ENCODE measurements at places on chromosomes 13 and 19.

GRCh38 chr13:89113744-89114143 is 1442.6 kb downstream of the SLITRK5 start:
- DNase-seq: no peak

- no peak for DNase-seq
Observed at GRCh38 chr13:32746474-32746873, 160.2 kb downstream of the PDS5B start.

DNA sequence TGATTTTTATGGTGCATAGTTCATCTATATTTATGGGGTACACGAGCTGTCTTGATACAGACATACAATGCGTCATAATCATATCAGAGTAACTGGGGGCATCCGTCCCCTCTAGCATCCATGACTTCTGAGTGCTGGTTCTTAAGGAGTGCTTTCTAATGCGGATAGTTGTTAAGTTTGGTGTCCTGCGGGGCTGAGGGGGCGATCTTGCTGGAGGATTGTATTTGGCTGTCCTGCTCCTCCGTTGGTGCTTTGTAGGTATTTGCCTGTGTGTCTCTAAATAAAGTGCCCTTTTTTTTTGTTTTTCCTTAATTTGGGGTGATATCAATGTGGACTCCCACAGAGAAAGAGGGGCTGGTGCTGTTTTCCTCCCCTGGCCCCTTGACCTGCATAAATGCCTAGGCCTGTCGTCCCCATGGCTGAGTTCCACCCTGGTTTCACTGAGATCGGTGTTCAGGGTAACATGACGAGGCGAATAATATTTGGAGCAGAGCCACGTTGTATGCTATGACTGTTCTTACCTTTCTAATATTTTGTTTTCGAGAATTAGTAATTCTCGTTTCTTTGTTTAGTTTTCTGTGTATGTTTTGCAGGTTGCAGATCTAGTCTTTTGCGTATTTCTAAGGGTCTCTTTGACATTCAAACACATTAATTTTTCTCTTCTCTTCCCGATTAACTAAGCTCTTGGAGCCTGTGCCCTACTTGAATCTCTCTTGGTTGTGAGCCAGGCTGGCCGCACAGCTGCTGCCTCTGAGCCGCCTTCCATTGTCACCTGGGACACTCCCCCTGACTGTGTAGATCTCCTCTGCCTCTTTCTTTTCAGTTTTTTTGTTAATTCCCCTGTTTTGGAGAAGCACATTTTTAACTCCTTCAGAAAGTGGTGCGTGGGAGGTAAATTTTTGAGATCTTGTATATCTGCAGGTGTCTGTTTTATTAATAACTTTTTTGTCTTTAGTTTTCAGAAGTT is 100.3 kb downstream of the ARHGEF7 start:
- DNase-seq: no peak

GRCh38 chr19:47157431-47158321 is 27.0 kb downstream of the SAE1 start:
- DNase-seq: no peak

DNA sequence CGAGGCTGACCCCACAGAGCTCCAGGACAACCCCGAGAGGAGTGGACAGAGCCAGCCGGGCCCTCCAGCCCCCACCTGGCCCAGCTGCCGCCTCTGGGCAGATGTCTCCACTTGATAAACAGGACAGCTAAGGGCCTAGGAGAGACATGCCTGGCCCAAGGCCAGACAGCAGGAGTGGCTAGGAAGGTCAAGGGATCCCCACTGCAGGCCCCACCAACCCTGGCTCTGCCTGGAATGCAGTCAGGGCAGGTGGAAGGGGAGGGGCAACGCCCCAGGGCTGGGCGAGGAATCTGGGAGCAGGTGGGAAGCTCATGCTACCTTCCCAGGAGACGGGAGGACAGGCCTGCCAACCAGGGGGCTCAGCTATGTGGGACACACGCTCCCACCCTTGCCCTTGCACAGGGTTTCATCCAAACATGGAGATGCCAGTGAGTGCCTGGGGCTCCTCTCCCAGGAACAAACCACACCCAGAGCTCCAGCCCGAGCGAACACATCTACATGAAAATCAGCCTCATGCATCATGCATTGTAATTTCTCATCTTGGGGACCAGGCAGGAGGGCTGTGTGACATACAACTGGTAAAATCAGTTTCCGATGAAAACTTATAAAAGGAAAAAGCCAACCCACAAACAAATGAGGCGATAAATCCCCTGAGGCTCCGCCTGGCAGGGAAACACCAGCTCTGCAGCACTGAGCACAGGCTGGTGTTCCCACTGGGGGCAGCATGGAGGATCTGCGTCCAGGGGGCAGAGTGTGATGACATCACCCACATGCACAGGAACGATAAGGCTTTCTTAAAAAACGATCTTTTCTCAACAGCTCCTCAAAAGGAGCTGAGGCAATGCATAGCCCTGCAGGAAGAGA is 25.0 kb downstream of the SH3GL1 start:
- no peak for DNase-seq

DNA sequence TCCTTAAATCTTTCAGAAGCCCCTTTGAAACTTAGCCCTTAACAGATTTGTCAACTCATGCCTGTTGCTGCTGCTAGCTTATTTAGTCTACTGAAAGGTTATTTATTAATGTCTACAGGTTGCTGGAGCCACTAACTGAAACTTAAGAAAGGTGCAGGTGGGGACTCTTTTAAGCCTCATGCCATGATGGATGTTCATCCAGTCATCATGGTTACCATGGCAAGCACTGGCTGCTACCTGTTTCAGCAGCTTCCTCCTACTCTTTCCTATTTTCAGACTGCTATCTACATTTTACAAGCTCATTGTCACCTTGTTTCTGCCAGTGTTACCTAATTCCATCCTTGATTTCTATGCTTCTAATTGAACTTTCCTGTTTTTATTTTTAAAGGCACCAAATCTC is 27.1 kb downstream of the DGKH start:
- no peak for DNase-seq

DNA sequence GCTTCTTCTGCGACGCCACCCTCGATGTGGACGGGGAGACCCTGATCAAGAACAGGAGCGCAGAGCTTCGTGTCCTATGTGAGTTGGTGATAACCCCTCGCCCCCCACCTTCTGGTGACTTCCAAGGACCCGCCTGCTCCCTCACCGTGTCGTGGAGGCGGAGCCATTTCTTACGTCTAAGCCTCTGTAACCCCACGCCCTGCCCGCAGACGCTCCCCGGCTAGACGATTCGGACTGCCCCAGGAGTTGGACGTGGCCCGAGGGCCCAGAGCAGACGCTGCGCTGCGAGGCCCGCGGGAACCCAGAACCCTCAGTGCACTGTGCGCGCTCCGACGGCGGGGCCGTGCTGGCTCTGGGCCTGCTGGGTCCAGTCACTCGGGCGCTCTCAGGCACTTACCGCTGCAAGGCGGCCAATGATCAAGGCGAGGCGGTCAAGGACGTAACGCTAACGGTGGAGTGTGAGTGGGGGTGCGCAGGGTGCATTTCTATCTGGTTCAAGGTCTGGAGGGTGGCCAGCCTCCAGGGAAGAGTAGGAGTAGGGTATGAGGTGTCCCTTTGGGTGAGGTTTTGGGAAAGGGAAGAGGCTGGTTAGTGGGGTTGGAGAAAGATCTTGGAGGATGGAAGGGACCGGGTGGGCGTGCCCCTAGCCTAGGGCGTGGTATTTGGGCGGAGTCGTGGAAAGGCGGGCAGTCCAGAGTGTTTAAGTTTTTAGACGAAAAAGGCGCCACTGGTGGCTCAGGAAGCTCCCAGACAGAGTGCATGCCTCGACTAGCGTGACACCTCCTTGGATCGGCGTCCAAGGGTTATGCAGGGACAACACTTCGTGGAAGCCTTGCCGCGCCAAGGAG is 3.3 kb downstream of the ICAM5 start:
- DNase-seq: no peak

DNA sequence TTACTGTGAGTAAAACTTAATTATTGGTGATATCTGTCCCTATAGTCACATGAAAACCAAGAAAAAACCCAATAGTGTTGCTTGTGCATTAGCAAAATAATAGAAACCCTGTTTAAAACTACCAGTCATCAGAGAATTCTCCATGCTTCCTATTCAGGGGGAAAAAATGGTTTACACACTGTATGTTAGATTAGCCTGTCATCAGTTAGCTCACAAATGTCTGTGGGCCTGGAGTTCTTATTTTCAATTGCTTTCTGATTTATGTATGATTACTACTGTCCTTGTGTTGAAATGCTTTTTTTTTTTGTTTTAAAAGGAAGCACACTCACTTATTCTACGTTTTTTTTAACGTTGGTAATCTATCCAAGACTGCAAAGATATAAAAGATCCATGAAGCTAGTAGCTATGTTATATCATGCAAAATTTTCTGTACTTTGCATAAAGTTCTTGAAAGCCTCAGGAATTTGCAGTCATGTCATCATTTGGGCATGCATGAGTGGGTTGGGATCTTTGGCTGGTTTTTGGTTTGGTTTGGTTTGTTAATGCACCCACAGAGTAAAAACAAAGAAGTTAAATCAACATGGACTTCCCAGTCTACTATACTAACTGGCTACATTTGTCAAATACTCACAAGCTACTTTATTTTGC is 25.9 kb downstream of the RXFP2 start:
- no peak for DNase-seq

- no peak for DNase-seq
Observed at GRCh38 chr19:6498294-6499036, 3.6 kb downstream of the TUBB4A start.

DNA sequence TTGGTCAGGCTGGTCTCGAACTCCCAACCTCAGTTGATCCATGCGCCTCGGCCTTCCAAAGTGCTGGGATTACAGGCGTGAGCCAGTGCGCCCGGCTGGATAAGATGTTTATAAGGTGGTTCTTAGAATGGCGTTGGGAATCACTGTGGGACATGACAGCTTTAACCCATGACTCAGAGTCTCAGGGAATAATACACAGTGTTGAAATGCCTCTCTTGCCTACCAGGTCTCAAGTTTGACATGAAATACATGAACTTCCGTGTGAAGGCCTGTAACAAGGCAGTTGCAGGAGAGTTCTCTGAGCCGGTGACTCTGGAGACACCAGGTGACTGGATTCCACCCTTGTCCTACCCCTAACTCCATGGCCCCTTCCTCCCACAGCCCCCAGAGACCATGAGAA is 12.6 kb downstream of the FSD1 start:
- no peak for DNase-seq

DNA sequence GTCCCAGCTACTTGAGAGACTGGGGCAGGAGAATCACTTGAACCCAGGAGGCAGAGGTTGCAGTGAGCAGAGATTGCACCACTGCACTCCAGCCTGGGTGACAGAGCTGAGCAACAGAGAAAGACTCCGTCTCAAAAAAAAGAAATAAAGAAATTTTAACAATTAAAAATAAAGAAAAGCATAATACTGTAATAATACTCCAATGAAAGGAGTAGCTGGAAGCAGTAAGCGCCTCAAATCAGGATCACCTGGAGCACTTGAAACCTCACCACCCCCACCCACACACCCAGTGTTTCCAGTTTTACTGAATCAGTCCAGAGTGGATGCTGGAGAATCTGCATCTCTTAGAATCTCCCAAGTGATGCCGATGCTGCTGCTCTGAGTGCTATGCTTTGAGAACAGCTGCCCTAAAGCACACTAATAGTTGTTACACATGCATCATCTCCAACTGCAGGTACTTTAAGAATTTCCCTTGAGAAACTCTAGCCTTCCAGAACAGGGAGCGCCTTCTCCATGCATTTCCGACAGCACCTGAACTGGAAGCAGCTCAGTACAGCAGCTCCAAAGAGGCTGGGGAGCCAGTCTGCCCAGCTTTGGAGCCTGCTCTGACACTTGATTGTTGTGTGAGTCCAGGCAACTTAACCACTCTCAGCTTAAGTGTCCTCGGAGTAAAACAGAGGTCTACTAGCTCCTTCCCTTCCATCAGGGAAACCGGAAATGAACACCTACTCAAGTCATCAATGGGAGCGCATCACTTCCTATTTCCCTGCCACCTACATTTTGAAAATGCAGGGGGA is 2.9 kb downstream of the ABCC4 start:
- DNase-seq: no peak

- DNase-seq: no peak
Observed at GRCh38 chr13:20461860-20462532, 63.7 kb downstream of the CRYL1 start.

- DNase-seq: no peak
Observed at GRCh38 chr19:57829316-57829715, 783 bp upstream of the ZNF587B start.

DNA sequence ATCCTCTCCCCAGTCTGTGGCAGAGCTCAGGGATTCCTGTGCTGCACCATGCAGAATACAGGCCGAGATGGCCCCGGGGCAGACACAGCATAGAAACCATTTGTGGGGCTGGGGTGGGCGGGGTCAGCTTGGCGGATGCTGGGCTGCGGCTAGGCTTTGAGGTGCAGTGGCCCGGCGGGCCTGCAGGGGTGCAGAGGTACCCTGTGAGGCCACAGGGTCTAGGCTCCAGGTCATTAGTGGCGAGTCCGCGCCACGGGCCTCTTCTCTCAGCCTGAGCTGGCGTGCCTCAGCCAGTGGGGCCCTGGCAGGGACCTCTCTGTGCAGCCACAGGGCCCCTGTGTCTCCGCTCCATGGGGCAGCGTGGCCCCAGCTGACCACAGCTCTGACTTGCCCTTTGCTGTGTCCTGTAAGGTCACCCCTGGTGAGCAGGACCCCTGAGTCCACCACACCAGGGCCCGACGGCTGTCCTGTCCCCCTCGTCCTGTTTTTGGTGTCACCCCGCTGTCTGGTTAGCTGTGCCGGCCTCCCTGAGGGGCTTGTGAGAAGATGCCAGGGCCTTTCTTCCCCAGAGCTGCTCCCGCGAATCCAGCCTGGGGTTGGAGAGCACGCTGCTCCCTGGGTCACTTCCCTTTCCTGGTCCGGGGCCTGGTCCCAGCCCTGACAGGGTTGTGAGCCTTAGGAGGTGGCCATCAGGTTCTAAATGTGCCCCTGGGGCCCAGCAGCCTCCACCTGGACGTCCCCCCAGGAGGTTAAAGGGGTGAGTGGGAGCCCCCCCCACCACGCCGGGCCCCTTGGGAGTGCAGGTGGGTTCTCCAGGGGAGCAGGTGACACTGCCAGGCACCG is 12.1 kb downstream of the KDM4B start:
- DNase-seq: no peak

DNA sequence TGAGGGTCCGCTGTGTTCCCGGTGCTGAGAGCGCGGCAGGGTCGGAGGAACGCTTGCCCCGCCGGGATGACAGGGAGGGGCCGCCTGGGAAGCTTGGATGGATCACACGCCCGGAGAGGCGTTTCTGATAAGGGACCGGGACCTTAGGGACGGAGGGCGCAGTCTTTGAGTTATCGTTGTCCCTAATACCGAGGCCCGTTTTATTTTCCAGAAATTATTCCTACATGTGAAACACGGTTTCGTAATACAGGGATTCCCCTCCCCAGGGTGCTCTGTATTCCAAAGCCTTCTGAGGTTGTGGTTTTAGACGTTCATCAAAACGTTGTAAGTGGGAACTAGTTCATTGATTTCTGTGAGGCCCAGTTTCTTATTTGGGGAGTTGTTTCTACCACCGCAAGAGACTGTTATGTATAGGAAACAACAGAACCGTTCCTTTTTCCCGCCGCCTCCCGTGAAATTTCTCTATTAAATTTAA is 752 bp downstream of the PDCD5 start:
- no peak for DNase-seq
